ENCODE measurements at places on chromosomes 11 and 22.

GRCh38 chr11:66844496-66845142 is 1.4 kb downstream of the RCE1 start:
- no peak for DNase-seq

DNA sequence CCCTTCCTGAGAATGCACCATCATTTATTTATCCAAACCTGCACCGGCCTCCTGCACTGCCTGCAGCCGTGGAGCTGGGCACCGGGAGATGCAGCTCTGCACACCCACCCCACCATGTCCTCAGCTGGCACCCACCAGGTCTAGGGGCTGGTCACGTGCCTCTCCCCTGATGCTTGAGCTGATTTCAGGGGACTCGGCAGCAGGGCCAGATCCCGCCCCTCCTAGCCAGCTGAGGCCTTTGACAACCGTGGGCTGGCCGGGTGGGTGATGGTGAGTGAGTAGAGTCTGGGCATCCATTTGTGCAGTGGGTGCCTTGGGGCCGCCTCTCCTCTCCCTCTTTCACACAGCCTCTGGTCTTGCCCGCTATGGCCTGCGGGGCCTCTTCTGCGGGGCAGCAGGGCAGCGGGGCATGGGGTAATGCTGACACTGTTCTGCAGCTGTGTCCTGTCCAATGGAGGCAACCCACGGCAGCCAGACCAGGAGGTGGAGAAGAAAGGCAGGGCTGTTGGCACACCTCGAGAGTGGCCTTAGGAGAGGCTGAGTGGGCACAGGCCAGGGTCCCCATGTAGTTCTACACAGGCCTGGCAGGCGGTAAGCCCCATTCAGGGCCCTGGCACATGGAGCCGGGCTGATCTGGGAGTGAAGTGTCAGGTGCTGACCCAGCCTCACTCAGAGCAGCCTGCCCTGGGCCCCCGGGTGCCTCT is 38.5 kb upstream of the PRODH start:
- DNase-seq: no peak

DNA sequence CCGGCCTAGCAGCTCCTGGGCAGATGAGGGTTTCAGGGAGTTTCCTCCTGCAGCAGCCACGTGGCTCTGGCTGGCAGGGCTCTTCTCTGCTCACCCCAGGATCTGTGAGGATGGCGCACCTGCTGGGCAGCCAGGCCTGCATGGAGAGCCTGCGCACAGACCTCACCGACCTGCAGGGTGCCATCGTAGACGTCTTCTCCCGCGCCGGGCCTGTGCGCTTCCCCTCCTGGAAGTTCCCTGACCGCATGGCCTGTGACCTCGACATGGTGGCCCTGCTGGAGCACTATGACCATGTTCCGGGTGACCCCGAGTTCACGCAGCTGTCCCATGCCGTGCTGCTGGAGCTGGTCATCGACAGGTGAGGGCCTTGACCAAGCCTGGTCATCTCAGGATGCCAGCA is 9.1 kb downstream of the CCDC157 start:
- no peak for DNase-seq

GRCh38 chr11:130535520-130535919 is 87.1 kb downstream of the ADAMTS15 start:
- DNase-seq: no peak
